Stimulated activated CD4-positive, alpha-beta T cell treated with anti-CD3 and anti-CD28 coated beads, Interleukin-1b, Interleukin-23, amount 100 ng/mL, for 1 hour (primary cell): ENCODE measurements at places on chromosomes 2 and 18.

DNA sequence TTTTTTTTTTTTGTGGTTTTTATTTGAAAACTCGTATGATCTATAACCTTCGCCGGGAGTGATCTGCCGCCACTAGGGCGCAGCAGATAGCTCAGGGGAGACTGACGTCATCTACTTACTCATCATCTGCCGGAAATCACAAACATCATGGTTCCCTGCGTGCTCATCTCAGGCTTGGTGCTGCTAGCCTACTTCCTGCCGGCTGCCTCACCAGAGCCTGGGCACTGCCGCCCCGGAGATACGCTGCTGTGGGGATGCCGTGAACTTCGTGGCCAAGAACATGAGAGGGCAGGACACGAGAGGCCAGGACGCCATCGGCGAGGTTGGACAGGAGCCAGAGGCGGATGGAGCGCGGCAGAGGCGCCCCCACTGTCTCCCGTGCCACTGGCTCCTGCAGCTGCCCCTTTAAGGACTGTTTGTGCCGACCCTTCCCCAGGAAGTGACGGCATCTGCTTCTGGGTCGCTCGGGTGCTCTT, 68.8 kb downstream of the DOK6 start:
- no peak for DNase-seq

DNA sequence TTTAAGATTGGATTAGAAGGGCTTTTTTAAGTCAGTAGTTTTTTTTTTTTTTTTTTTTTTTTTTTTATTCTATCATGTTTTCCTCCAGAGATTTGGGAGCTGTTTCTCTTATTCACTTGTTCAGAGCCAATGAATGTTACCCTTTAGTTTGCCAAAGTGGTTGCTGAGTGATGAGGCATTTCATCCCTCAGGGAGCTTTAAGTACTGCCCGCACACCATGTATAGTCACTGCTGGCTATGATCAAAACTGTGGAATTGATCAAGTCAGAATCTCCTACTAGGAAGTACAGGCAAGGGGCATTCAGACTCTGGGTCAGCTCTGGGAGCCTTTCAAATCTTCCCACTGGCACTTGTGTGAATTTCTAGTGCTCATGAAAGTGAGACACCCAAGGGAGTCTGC, 201.6 kb downstream of the IKZF2 start:
- DNase-seq: no peak

- DNase-seq: no peak
Measured at GRCh38 chr18:9787712-9788111, 79.6 kb downstream of the RAB31 start.

DNA sequence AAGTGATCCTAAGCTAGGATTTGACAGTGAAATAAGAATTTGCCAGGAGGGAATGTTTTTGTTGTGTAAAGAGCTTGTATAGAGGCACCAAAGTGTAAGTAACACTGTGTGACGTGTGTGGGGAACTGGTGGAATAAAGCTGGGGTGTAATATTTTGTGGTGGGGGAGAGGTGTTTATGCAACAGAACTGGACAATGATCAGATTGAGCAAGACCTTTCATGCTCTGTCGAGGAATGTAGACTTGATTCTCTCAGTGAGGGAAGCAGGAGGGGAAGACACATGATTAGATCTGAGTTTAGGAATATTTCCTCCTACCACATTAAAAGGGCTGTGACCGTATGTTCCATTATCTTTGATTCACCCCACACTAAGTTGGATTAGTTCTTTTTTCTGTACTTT, 43.6 kb downstream of the EFEMP1 start:
- no peak for DNase-seq

DNA sequence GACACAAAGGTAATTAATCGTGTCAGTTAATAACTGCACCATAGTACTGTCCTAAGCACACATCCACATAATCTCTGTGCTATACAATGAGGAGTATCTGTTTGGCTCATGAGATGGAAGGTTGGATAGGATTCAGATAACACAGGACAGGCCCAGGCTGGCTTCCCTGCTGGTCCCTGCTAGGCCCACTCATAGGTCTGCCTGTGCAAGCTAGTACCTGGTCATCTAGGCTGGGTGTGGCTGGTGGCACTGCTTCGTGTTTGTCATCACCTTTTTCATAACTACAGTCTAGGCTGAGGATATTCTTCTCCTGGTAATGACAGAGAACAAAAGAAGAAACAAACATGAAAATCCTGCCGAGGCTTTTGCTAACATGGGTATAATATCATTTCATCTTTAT, 392.8 kb downstream of the TRIB2 start:
- DNase-seq: no peak

DNA sequence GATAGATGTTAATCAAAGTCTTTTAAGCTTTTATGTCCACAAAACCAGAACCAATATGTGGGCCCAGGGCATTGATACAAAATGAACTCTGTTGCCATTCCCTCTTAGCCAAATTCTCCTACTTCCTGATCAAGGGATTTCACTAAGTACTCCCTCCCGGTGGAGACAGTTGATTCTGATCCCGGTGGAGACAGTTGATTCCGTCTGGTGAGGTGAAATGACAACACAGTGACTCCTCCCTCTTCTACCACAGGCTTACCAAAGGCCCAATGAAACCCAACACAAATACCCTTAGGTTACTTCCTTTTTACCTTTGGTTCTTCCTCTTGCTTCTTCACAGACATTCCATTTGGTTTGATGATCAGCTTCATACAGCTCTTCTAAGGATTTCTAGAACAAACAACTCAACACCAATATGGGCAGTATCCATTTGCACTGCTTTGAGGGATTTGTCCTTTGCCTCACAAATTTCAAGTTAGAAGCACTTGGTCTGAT, 153.8 kb downstream of the IKZF2 start:
- DNase-seq: no peak

GRCh38 chr2:232488097-232488711, 570 bp upstream of the ECEL1 start:
- DNase-seq: no peak

DNA sequence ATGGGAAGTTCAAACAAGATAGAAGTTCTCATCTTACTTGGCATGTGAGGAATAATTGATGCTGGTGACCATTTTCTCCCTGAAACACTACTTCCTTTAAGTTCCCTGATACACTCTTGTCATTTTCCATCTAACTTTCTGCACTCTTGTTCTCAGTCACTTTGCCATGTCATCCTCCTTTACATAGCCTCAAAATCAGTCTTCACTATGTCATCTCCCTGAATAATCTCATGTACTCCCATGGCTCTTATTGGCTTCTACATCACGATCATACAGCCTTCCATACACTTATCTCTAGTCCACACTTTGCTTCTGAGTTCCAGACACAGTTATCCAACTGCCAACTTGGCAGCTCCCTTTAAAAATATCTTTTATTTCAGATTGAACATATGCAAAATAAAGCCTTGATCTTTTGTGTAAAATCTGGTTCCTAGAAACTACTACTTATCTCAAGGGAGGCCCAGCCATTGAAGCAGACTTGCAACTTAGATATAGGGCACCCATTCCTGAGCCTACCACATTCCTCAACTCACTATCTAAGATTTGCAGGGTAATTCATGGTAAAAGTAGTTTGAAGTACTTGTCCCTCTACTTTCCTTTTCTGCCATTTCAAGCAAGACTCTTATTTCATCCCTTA, 1070.2 kb upstream of the NXPH2 start:
- no peak for DNase-seq

- DNase-seq: no peak
Measured at GRCh38 chr2:169254774-169255173, 107.6 kb downstream of the LRP2 start.

DNA sequence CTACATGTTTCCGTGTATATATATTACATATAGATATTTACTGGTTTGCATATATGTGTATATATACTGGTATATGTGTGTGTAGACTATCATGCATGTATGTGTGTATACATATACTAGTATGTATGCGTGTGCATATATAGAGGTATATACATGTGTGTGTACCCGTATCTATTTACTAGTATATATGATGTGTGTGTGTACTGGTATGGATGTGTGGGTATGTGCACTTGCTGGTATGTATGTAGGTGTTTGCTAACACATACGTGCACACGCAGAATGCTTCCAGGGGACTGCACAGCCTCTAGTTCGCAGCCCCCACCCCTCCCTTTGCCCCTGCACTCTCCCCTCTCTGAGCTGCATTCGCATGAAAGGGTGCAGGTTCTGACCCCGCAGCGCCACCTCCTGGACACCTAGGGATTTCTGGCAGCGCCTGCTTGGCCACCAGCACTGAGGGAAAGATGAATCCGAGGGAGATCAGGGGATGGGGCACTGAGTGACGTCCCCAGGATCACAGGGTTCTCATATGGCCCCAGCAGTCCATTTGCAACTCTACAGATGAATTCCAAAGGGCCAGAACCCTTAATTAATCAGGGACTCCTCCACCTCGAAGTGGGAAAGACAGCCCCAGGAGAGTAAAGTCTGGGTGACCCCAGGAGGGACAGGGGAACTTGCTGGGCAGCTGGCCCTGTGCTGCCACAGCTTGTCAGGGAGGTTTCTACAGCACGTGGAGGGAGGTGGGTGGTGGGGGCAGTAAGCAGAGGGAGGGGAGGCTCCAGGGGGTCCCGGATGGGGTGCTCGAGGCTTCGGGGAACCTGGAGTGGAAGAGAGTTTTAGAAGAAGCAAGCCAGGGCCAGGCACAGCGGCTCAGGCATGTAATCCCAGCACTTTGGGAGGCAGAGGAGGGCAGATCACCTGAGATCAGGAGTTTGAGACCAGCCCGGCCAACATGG, 66.8 kb upstream of the ASAP2 start:
- peak; percentile 56 for DNase-seq

DNA sequence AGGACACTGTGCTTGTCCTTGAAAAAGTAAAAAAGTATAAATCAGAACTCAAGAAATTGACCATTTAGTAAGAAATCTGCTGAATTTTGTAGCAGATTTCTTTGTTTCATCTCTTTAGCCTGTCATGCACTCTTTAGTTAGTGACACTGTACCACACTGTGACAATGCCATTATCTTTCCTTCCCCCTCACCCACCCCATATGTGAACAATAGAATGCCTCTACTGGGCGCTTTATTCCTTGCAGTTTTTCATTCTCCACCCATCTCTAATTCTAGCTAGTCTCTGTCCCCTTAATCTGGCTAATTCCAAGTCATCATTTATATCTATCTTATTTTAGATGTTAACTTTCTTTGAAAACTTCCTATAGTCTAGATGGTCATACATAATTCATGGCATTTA, 241.0 kb downstream of the LRP1B start:
- no peak for DNase-seq

DNA sequence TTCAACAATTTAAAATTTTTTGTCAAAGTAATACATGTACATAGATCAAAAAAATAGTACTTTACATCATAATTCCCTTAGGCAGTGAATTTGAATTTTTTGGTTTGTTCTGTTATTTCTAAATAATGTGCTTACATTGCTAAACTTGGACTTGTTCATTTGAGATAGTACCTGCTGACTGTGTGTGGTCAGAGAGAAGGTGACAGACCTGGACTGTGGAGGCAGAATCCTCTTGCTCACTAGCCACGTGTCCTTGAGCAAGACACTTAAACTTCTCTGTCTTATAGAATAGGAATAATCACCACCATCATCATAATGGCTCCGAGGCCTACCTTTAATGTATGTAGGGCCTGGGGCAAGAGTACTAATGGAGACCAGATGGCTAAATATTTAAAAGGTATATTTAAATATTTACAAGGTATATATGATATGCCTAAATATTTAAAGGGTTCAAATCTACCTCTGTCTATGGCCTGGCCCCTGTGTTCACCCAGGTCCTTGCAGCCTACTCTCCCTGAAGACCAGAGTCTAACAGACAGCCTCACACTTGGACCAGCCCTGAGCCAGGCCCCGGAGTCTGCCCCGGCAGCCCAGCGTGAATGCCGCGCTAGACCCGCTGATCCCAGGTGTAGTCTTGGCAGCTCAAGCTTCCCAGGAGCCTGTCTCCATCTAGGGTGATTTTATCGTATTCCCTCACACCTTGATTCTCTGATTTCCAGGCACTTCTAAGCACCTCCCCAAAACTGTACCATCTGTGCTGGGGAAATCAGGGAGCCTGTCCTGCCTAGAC, 33.5 kb downstream of the ZNF532 start:
- DNase-seq: no peak

GRCh38 chr2:37775908-37776250, 104.4 kb upstream of the CDC42EP3 start:
- DNase-seq: no peak

GRCh38 chr2:129480790-129481189, 498.7 kb upstream of the RAB6C start:
- no peak for DNase-seq

- DNase-seq: no peak
Measured at GRCh38 chr2:225670111-225670974, 270.8 kb downstream of the NYAP2 start.

- no peak for DNase-seq
Measured at GRCh38 chr2:106664669-106665068, 177.5 kb downstream of the CD8B2 start.

DNA sequence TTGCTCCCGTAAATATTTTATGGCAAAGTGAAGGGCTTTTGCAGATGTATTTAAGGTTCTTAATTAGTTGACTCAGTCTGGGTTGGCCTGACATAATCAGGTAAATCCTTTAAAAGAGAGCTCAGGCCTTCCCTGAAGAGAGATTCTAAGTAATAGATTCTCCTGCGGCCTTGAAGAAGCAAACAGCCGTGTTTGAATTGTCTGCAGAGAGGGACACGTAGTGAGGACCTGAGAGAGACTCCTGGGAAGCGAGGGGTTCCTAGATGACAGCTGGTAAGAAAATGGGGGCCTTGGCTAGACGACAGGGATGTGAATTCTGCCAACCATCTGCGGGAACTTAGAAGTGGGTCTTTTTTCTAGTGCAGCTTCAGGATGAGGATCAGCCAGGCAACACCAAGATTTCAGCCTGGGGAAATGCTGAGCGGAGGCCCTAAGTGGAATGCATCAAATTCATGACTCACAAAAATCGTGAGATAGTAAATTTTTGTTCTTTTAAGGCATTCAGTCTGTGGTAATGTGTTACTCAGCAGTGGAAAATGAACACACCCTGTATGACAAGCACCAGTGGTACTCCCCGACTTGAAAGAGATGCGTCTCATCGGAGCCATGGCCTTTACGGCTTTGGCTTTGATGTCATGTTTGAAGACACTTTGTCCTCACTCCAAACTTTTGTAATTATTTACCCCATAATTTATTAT, 62.1 kb upstream of the SMIM21 start:
- no peak for DNase-seq

DNA sequence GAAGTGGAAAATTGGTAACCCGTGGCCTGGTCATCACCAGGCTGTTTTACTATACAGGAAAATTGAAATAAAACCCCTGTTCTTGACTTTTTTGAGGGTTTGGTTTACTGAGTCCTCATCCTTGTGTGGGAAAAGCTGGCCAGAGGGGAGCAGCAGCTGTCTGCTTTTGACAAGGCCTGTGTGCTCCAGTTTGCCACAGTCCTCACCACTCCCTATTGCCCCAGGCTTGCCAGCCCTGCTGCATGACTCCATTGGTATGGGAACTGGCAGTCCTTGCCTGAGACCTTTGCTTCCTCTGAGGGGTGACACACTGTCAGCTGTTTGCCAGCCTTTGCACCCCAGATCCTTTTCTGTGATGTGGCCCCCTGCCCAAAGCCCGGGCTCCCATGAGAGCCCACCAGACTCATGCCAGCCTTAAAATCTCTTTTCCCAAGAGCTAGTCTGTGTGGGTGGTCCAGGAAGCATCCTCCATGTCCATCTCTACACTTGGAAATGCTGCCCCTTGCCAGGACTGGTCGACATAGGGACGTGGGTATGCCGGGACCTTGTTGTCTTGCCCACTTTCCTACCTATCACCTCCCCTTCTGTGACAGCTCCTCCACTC, 39.0 kb downstream of the GLI2 start:
- DNase-seq: no peak
